Body of pancreas (tissue), 4 donors: ENCODE measurements at places on chromosomes 11 and 22. TPM values are rescaled to one million over a fixed set of nuclear protein-coding genes. Genes with fewer than 3 reads are reported as not detected.

GRCh38 chr22:46267431-46268279, at the start of gene TTC38:
Gene TTC38 (plus strand): TSS chr22:46268008. CDS start chr22:46268040, 32 bp downstream.
- peak within 1 kb of the TSS; percentile 88 for H3K4me3 ChIP-seq
- H3K27ac ChIP-seq: peak within 1 kb of the TSS; percentile 88
- H3K27me3 ChIP-seq: no peaks in the 10 kb centered on the region

DNA sequence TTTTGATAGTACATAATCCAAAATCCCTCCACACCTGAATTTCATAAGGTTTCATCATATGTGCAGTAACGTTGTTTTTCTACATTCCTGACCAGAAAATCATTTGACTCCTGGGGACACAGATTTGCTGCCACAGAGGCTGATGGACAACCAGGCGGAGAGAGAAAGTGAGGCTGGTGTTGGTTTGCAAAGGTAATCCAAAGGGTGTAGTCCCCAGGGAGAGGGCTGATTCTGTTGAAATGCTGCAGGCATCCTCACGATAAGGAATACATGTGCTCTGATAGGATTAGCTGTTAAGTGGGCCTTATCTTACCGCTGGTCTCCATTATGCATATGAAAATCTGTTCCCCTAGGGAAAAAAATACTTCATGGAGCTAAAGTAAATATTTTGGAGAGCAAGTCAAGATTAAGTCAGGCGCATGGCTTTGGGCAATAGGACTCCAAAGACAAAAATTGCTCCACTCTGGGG, 8.1 kb downstream of the APOL6 start:
- no peaks in the 10 kb centered on the region for H3K27me3 ChIP-seq
- no peak for DNase-seq
- no peak overlapping the region for H3K4me3 ChIP-seq
- H3K36me3 ChIP-seq: no peaks in the 10 kb centered on the region
- H3K27ac ChIP-seq: no peak overlapping the region

DNA sequence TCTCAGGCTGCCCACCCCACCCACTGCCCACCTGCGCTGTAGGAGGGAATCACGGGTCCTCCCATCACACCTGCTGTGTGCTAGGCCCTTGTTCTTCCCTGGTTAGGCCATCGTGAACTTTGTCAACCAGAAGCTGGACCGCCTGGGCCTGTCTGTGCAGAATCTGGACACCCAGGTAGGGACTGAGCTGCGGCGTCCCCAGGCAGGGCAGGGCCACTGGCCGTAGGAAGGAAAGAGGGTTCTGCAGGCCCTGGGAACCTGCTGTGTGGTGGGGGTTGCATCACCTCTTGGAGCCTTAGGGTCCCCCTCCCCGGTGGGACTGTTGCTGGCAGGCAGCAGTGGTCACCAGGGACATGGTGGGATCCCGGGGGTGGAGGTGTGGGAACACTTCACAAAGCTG, 15.5 kb downstream of the PARVG start:
- H3K36me3 ChIP-seq: no peaks in the 10 kb centered on the region
- DNase-seq: no peak
- H3K27ac ChIP-seq: no peak overlapping the region
- H3K4me1 ChIP-seq: no peaks in the 10 kb centered on the region
- no peaks in the 10 kb centered on the region for H3K27me3 ChIP-seq

GRCh38 chr11:122359081-122359571, 243.1 kb upstream of the BLID start:
- no peaks in the 10 kb centered on the region for H3K36me3 ChIP-seq
- no peaks in the 10 kb centered on the region for H3K27me3 ChIP-seq
- no peaks in the 10 kb centered on the region for H3K4me1 ChIP-seq
- no peak for DNase-seq

The IL17REL gene
- not detected for total RNA-seq

DNA sequence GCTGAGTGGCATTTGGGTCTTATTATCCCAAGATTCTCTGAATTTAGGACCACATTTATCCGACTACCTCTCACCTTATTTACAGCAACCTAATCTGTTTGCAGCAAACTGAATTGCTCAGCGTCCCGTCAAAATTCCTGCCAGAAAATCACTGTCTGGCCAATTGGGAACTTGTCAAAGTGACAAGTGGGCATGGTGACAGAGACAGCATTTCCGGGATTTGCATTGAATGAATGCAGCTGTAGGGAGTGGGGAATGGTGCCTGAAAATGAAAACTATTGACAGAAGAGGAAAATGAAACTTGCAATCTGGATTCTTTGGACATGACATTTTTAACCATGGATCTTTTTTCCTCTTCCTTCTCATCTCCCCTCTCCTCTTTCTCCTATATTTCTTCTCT, 113.8 kb downstream of the NELL1 start:
- no peak overlapping the region for H3K4me3 ChIP-seq
- H3K27me3 ChIP-seq: no peaks in the 10 kb centered on the region
- no peak for DNase-seq
- H3K36me3 ChIP-seq: no peaks in the 10 kb centered on the region

The C11orf21 gene
- 0.33 TPM for total RNA-seq

- H3K27ac ChIP-seq: no peak overlapping the region
- H3K27me3 ChIP-seq: no peaks in the 10 kb centered on the region
- H3K36me3 ChIP-seq: no peaks in the 10 kb centered on the region
- DNase-seq: no peak
These were observed 159.9 kb downstream of the CCDC34 start for GRCh38 chr11:27203077-27203647.

GRCh38 chr11:95989076-95989605, 65.2 kb upstream of the MTMR2 start:
- no peak for DNase-seq
- no peaks in the 10 kb centered on the region for H3K36me3 ChIP-seq
- H3K27me3 ChIP-seq: no peaks in the 10 kb centered on the region
- H3K4me3 ChIP-seq: no peak overlapping the region
- no peaks in the 10 kb centered on the region for H3K4me1 ChIP-seq

The L3MBTL2 gene
- 5.7 TPM for total RNA-seq

DNA sequence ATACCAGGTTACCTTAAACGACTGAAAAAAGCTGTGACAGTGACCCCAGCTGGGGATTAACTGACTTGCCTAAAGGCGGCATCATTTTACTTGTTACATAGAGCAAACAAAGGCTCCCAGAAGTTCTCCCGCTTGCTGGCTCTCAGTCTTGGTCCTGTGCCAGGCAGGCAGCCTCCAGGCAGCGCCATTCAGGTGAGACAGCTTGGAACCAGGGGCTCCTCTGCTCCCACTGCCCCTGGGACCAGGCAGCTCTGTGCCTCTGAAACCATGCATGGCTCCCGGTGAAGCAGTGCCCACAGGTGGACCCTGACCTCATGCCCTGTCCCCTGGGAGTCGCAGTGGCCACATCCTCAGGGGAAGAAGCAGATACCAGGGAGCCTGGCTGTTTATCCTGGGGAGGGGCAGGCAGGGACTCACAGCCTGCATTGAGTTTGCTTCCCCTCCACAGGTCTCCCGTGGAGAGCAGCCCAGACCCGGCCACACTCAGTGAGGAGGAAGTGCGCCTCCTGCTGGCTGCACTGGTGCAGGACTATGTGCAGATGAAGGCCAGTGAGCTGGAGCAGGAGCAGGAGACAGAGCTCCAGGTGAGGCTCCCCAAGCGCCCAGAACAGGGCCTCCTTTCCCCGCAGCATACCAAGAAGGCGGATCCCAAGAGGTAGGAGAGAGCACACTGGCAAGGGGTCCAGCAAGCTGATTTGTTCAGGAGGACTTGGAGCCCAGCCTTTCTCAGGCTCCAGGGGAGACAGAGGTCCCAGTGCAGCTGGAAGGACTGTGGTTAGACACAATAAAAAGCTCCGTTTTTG, 15.6 kb upstream of the CYP2R1 start:
- peaks cover 38% of the 10 kb centered on the region for H3K4me1 ChIP-seq
- no peak overlapping the region for H3K4me3 ChIP-seq
- H3K27ac ChIP-seq: no peak overlapping the region
- H3K27me3 ChIP-seq: no peaks in the 10 kb centered on the region
- H3K36me3 ChIP-seq: no peaks in the 10 kb centered on the region
- peak; percentile 83 for DNase-seq

GRCh38 chr11:8360086-8360828, 96.6 kb upstream of the LMO1 start:
- H3K4me1 ChIP-seq: peaks cover 12% of the 10 kb centered on the region
- no peaks in the 10 kb centered on the region for H3K27me3 ChIP-seq
- no peak overlapping the region for H3K27ac ChIP-seq
- H3K4me3 ChIP-seq: no peak overlapping the region
- DNase-seq: peak; percentile 86
- no peaks in the 10 kb centered on the region for H3K36me3 ChIP-seq

GRCh38 chr11:64619811-64620380, 28.9 kb downstream of the SLC22A12 start:
- peak overlapping the region; percentile 58 for H3K27ac ChIP-seq
- H3K4me3 ChIP-seq: no peak overlapping the region
- peak; percentile 64 for DNase-seq
- H3K27me3 ChIP-seq: no peaks in the 10 kb centered on the region
- H3K4me1 ChIP-seq: peaks cover 36% of the 10 kb centered on the region

The MPEG1 gene
- total RNA-seq: 3.9 TPM

DNA sequence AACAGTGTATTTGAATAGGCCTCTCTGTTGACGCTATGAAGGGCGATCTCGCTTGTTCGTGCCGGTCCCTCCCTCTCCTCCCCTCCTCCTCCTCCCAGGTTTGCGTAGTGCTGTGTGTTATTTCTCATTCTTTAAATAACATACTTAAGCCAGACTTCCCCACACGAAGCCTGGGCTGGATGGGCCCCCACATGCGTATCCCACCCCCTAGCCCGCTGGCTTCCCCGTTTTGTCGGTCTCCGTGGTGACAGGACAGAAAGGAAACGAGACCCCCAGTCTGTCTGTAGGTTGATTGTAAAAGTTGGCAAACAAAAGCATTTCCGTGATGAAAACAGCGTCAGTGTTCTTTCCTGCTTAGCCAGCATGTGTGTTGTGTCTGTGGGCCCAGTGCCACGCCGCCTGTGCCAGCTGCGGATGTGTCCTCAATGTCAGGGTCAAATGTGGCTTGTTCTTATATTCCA, 27.3 kb downstream of the FAM118A start:
- H3K27ac ChIP-seq: peak overlapping the region; percentile 7
- H3K27me3 ChIP-seq: no peaks in the 10 kb centered on the region
- no peaks in the 10 kb centered on the region for H3K4me1 ChIP-seq
- no peak overlapping the region for H3K4me3 ChIP-seq
- peaks cover 17% of the 10 kb centered on the region for H3K36me3 ChIP-seq
- DNase-seq: peak; percentile 28

The PLAAT3 gene
- 22.6 TPM for total RNA-seq

The C22orf15 gene
- total RNA-seq: not detected

- no peaks in the 10 kb centered on the region for H3K36me3 ChIP-seq
- H3K27me3 ChIP-seq: no peaks in the 10 kb centered on the region
- H3K4me3 ChIP-seq: no peak overlapping the region
- H3K27ac ChIP-seq: no peak overlapping the region
These were observed 116.0 kb upstream of the BID start for GRCh38 chr22:17890245-17890671.

The TRIM29 gene
- total RNA-seq: 0.26 TPM

DNA sequence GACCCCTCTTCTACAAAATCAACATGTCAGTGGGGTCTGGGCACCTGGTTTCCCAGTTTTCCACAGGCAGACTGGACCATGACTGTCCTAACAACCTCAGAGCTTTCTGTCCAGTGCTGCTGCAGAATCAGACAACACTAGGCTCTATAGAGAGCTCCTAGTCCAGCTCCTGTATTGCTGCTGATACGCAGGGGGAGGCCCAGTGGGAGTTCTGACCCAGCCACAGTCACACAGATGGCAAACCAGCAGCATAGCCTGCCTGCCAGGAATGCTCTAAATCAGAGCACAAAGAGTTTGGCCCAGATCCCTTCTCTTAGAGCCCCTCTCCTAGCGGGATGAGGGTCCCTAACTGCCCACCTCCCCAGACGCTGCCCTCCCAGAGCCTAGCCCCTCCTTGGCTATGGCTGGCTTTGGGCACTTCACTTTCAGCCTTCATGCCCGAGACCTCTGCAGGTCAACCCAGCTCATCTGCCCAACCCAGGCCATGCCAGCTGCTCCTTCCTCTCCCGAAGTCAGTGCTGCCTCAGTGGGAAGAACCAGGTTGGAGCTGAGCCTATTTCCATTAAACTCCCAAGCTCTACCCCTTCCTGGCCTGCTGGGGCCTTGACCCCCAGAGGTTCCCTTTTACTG, 15.8 kb upstream of the SLCO2B1 start:
- no peaks in the 10 kb centered on the region for H3K4me1 ChIP-seq
- no peak overlapping the region for H3K27ac ChIP-seq
- no peaks in the 10 kb centered on the region for H3K36me3 ChIP-seq
- no peaks in the 10 kb centered on the region for H3K27me3 ChIP-seq

DNA sequence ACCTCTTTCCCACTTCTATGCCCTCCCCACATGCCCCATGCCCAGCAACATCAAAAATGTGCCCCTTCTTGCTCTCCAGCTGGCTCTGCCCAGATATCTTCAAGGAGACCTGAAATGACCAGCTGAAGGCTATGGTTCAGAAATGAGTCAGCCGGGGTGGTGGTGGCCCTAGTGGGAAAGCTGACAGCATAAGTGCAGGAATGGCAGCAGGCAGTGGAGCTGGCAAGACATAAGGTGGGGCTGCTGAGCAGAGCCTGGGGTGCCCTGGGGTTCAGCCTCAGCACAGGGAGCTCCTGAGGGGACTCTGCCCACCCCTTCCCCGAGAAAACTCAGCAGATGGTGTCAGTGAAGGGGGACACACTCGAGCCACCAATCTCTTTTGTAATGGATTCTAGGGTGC, 593.4 kb downstream of the BUD13 start:
- H3K27ac ChIP-seq: no peak overlapping the region
- H3K36me3 ChIP-seq: no peaks in the 10 kb centered on the region
- H3K4me1 ChIP-seq: no peaks in the 10 kb centered on the region
- H3K4me3 ChIP-seq: no peak overlapping the region
- DNase-seq: no peak

- no peak for DNase-seq
- H3K4me3 ChIP-seq: no peak overlapping the region
- H3K27me3 ChIP-seq: no peaks in the 10 kb centered on the region
- H3K36me3 ChIP-seq: no peaks in the 10 kb centered on the region
- no peak overlapping the region for H3K27ac ChIP-seq
These were observed 77.5 kb upstream of the NARS2 start for GRCh38 chr11:78651923-78652842.

DNA sequence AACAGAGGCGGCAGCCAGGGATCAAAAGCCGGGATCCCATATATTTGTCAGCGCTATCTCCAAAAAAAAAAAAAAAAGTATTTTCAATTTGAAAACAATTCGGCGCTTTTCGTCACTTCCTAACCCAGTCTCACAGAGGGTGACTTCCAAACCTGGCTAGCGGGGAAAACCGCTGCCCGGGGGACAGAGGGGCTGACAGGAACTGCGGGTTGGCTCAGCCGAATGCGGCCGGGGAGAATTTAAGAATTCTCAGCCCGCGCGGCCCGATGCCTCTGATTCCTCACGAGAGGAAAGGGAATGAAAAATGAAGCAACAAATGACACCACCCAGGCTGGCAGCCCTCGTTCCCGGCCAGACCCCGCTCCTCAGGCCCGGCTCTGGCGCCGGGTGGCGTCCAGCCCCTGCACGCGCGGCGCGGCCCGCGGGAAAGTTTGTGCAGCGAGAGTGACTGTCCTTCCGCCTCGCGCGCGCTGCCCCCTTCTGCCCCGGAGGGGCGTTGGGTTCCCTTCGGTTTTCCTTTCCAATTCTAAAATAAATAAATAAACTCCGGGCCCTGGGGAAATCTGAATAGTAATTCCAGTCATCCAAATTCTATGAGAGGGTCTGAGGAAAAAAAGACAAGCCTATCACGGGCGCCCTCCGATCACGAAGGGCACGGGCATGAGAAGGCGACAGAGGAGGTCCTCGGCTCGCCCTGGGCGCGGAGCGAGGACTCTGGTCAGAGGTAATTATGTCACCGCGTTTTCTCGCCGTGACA, 4.8 kb upstream of the PAX6 start:
- no peaks in the 10 kb centered on the region for H3K36me3 ChIP-seq
- H3K27me3 ChIP-seq: no peaks in the 10 kb centered on the region
- H3K27ac ChIP-seq: no peak overlapping the region
- H3K4me3 ChIP-seq: no peak overlapping the region
- peaks cover 73% of the 10 kb centered on the region for H3K4me1 ChIP-seq
